CD8-positive, alpha-beta T cell (primary cell): ENCODE measurements at places on chromosomes 4 and X. TPM values are rescaled to one million over a fixed set of nuclear protein-coding genes. Genes with fewer than 3 reads are reported as not detected.

GRCh38 chr4:142406917-142407501 lies 439.1 kb downstream of the INPP4B start:
- DNase-seq: peak; percentile 30

GRCh38 chr4:166527500-166527899 lies 654.5 kb downstream of the TLL1 start:
- DNase-seq: no peak

DNA sequence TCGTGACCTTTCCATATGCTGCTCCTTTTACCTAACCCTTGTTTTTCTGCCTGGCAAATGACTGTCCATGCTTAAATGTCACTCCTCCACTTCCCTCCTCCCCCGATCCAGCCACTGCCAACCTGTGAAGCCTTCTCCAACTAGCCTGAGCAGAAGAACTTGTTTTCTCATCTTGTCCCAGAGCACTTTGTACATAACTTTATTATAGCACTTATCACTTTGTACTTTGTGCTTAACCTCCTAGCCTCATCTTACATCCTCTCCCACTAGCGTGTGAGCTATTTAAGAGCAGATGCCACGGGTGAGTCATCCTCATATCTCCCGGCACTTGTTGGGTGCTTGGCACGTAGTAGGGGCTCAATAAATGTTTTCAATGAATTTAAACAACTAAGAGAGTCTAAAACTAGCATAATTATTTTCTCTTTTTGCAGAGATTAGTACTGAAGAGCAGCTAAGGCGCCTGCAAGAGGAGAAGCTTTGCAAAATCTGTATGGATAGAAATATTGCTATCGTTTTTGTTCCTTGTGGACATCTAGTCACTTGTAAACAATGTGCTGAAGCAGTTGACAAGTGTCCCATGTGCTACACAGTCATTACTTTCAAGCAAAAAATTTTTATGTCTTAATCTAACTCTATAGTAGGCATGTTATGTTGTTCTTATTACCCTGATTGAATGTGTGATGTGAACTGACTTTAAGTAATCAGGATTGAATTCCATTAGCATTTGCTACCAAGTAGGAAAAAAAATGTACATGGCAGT lies 46.9 kb downstream of the XIAP start:
- DNase-seq: no peak

GRCh38 chr4:169437299-169438047 lies 166.7 kb upstream of the SH3RF1 start:
- no peak for DNase-seq

HDX gene
- not detected for total RNA-seq

- DNase-seq: peak; percentile 19
These were observed 217.6 kb downstream of the PTTG2 start for GRCh38 chr4:38177641-38178391.

- DNase-seq: no peak
These were observed 339.5 kb upstream of the DIPK2B start for GRCh38 chrX:45540181-45540580.

DNA sequence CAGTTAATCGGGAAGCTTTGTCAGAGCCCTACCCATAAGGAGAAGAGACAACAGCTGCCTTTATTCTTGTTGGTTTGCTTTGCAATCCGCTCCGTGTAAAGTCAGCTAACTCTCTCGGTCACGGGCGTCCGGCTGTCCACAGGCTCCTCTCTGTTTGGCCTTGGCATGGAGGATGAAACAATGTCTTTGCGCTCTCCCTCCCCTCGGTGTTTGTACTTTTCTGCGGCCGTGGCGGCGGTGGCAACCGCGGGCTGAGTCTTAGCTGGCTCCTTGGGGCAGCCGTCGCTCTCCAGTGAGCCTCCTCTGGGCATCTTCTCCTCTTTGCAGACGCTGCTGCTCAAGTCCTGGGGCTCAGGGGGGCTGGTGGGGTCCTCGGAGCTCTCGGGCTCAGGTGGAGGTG lies 10.6 kb upstream of the IRAK1 start:
- no peak for DNase-seq

NFKB1 gene
- total RNA-seq: 289 TPM

BRS3 gene
- total RNA-seq: not detected

- DNase-seq: no peak
These were observed 139.2 kb downstream of the ASMT start for GRCh38 chrX:1754077-1754476.

- DNase-seq: no peak
These were observed 169.3 kb downstream of the PPARGC1A start for GRCh38 chr4:23720556-23720955.
